ENCODE measurements at places on chromosomes 1 and 21.
A peak's percentile ranks its signal among the peaks of the same experiment; 100 is the strongest.

GRCh38 chr1:217251121-217251520 is 379.8 kb downstream of the GPATCH2 start:
- DNase-seq, result no peak

DNA sequence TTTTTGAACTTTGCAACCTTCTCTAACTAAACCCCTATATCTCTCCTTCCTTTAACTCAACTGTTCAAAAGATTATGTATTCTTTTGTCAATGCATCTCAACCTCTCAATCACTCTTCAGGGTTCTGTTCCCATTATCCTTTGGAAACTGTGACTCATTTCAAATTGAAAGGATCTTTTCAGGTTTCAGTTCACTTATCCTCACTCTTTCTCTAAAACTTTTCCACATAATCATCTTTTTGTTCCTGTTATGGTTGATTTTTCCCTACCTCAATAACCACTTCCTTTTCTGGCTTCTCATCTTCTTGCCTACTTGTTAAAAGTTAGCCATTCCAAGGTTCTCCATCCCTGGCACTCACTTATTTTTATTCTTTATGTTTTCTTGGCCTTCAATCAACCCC is 56.2 kb upstream of the NUF2 start:
- DNase-seq, result no peak

DNA sequence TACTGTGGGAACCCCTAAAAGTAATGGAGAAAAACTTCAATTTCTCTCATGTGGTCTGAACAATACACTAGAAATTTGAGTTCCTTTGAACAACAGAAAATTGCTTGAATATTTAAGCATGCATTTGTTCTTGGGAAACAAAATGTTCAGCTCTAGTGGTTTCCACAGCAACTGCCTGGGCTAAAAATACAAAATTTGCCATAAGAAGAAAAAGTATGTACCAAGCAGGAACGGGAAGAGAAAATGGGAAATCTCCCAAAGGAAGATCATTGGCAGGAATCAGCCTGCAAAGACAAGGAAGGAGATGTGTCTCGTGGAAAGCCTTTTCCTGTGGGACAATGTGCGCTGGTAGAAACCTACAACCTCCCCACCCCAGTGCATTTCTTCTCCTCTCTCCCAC is 119.0 kb upstream of the DPT start:
- DNase-seq, result no peak

- no peak for DNase-seq
Measured at GRCh38 chr21:45022348-45022675, 52.1 kb upstream of the ADARB1 start.

DNA sequence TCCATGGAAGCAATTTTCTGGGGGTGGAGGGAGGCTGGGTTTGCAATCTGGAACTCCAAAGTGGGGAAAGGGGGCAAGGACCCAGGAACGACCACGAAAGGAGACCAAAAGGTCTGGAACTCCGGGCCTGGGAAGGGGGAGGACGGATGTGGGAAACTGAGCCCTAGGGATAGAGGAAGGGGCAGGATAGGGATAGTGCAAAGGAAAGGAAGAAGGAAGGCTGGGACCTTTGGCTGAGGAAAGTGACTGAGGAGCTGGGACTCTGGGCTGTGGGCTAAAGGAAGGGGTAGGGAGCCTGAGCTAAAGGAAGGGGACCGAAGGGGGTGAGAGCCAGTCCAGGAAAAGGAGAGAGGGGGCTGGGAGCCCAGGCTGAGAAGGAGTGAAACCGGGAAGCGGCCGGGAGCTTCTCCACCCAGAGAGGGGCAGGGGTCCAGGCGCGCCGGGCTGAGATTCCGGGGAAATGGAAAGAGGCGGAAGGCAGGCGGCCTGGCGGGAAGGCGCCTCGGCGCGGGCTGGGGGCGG is 395 bp downstream of the SLC9A1 start:
- DNase-seq, result no peak

DNA sequence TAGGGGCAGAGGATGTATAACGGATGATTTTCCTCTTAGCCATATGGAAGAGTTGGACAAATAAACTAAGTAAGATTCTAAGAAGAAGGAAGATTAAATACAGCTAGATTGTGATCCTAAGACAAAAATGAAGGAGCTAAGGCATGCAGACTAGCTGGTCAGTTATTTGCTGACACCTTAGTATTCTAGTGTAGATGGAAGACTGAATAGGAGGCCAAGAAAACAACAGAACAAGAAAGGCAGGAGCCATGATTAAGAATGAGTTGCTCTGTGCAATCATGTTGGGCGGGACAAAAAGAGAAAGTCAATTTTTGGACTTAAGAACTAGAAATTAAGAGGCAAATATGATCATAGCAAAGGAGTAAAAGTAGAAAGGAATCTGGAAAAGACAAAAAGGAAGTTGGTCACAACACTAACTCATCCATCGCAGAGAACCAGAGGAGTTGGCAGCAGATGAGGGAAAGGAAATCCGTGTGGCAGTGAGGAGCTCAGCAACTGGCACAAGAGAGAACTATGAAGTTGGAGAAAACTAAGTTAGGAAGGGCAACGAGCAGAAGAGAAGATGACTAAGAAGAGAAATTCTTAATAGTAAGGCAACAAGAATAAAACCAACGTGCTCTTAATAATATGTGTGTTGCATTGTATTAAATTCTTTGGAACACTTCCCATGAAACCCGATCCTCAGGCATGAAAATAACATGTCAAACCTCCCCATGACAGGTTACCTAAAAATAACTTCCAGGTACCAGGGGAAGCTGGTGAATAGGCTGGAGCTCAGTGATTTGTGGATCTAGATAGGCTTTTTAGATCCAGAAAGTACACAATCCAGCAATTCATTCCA is 234.4 kb downstream of the LTN1 start:
- no peak for DNase-seq

GRCh38 chr1:114750780-114751179 is 7.0 kb downstream of the CSDE1 start:
- no peak for DNase-seq

DNA sequence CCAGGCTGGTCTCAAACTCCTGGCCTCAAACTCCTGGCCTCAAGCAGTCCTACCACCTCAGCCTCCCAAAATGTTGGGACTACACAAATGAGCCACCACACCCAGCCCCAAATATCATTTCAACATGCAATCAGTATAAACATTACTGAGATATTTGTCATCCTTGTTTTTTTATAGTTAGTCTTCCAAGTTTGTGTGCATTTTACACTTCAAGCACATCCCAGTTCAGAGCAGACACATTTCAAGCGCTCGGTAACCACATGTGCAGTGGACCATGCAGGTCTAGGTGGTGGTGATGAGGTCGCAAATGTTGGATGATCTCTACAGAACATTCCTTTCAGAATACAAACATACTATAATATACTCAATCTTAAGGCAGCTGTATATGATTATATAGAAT is 23.8 kb upstream of the APP start:
- no peak for DNase-seq

- no peak for DNase-seq
Measured at GRCh38 chr1:245070836-245071615, 83.8 kb upstream of the KIF26B start.

DNA sequence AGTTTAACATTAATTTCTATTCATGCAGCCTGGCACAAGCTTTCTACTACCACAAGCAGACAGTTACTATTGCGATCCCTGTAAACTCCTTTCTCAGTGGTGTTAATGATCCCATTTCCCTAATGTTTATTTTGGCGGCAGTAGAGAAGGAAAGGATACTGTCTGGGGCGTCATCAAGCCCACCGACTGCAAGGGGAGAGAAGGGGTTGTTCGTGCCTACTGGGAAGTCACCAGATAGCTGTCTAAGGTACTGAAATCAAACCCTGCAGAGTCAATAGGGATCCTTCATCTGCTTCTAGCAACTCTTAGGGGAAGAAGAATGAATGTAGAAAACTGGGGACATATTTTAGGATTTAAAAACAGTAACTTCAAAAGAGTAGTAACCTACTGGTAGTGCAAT is 95.2 kb upstream of the ADAR start:
- DNase-seq, result no peak

GRCh38 chr1:118143121-118143520 is 41.9 kb downstream of the SPAG17 start:
- no peak for DNase-seq

DNA sequence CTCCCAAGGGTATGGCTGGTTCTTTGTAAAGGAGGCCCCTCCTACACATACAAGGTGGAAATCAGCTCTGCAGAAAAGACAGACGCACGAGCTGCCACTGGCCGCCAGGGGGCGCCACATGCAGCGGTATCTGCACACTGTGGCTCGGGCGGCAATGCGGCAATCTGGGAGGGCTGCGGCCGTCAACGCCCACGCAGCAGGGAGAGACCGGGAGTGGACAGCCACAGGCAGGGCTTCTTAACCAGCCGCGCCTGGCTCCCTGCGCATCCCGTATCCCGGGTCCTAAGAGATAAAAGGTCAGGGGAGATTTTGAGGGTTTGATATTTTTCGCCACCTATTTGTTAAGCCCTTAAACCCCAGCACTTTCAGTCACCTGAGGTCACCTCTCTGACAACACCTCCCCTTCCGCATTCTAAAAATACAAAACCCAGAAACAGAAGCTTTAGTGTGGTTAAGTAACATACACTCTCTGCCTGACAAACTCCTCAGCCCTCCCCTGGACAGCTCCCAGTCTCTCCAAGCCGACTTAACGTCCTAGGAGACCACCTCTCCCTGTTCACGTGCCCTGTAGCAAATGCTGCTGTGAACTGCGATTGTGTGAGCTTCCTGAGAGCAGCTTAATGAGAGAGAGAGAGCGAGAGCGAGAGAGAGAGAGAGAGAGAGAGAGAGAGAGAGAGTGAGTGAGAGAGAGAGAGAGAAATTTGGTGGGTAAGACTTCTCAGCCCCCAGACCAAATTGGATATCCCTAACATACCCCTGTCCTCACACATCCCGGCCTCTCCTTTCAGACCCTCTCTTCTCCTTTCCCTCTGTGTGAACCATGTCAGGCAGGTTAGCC is 13.5 kb upstream of the KCNA2 start:
- DNase-seq, result peak; percentile 89

- DNase-seq, result no peak
Measured at GRCh38 chr1:47808612-47809011, 188.6 kb downstream of the TRABD2B start.

GRCh38 chr21:39669976-39670661 is 57.4 kb downstream of the B3GALT5 start:
- no peak for DNase-seq

- no peak for DNase-seq
Measured at GRCh38 chr1:50420689-50421365, 2.4 kb downstream of the DMRTA2 start.

DNA sequence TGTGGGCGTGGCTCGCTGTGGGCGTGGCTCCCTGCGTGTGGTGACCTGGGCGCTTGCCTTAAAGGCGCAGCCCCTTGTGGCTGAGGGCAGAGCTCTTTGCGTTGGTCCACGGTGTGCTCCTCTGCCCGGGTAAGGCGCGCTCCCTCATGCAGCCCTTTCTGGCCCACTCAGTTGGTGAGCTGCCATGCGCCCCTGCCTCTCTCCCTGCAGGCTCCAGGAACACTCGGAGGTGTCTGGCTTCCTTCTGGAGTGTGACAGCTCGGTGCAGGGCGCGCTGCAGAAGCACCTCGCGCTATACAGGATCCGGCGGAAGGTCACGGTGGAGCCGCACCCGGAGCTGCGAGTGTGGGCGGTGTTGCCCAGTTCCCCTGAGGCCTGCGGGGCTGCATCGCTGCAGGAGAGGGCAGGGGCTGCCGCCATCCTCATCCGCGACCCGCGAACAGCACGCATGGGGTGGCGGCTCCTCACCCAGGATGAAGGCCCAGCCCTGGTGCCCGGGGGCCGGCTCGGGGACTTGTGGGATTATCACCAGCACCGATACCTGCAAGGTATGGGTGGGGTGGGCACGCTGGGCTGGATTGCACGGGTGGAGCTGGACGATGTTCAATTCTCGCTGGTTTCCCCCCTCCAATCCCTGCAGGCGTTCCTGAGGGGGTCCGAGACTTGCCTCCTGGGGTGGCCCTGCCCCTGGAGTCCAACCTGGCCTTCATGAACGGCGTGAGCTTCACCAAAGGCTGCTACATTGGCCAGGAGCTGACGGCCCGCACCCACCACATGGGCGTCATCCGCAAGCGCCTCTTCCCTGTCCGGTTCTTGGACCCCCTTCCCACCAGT is 9.1 kb downstream of the IBA57 start:
- DNase-seq, result peak; percentile 38

- DNase-seq, result no peak
Measured at GRCh38 chr1:236175642-236176336, 33.5 kb downstream of the GPR137B start.

DNA sequence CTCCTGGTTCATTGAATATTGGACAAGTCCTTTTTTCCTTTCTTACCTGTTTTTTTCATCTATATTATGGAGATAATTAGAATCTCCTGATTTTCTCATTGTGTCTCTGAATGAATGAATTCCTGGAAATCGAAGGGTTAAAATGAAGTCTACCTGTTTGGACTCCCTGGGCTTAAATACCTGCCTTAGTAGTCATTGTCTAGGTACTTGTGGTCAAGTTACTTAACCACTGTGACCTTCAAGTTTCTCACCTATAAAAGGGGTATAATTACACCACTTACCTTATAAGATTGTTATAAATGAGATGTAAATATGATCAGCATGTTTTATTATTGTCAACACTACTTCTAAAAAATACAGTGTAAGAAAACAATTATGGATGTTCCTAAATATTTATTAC is 9.0 kb upstream of the TBX19 start:
- DNase-seq, result no peak

- no peak for DNase-seq
Measured at GRCh38 chr1:83918688-83919285, 80.1 kb downstream of the TTLL7 start.

GRCh38 chr1:41378999-41379737 is 17.9 kb downstream of the FOXO6 start:
- DNase-seq, result no peak

GRCh38 chr1:2542246-2542915 is 12.3 kb upstream of the HES5 start:
- DNase-seq, result no peak

GRCh38 chr1:6731905-6732304 is 30.3 kb upstream of the DNAJC11 start:
- DNase-seq, result no peak
